Pericardium fibroblast (primary cell): ENCODE measurements at places on chromosomes 11 and 22. TPM values are rescaled to one million over a fixed set of nuclear protein-coding genes. Genes with fewer than 3 reads are reported as not detected.

Gene TNNT3
- total RNA-seq: 12.3 and 28.9 TPM in 2 replicates

Gene UPK3A
- not detected in 2 replicates for total RNA-seq

Gene IL17RA
- 8.8 and 11.2 TPM in 2 replicates for total RNA-seq

Gene GGTLC3
- total RNA-seq: not detected in 2 replicates

Gene EHF
- 0.09 TPM in 1 of 2 replicates, not detected in the other for total RNA-seq

Gene CRYBB2
- not detected in 2 replicates for total RNA-seq

Gene PIWIL4
- 0.82 and 1.4 TPM in 2 replicates for total RNA-seq

Gene PAX6
- total RNA-seq: not detected in 2 replicates

Gene DERL3
- total RNA-seq: under 0.01 TPM in 1 of 2 replicates, not detected in the other

Gene PAMR1
- 40.8 and 219 TPM in 2 replicates for total RNA-seq

Gene PRAME
- total RNA-seq: not detected in 2 replicates

Gene SDF2L1
- 31.7 and 50.3 TPM in 2 replicates for total RNA-seq

Gene FREY1
- 0.23 TPM in 1 of 2 replicates, not detected in the other for total RNA-seq

Gene ARHGAP8
- total RNA-seq: 0.26 TPM in 1 of 2 replicates, not detected in the other

Gene MRGPRX4
- not detected in 2 replicates for total RNA-seq

Gene PRRG4
- not detected in 2 replicates for total RNA-seq

Gene ARRB1
- 13.4 and 19.6 TPM in 2 replicates for total RNA-seq

Gene POU2AF2
- not detected in 2 replicates for total RNA-seq

Gene SYT7
- 0.47 and 2.6 TPM in 2 replicates for total RNA-seq

Gene KLHL35
- total RNA-seq: 1.0 and 4.7 TPM in 2 replicates

Gene MMP10
- total RNA-seq: 0.12 and 1.7 TPM in 2 replicates

Gene OOSP3
- not detected in 2 replicates for total RNA-seq

Gene FAM76B
- 10.2 and 20.4 TPM in 2 replicates for total RNA-seq
